ENCODE measurements at places on chromosomes 2 and 18.

DNA sequence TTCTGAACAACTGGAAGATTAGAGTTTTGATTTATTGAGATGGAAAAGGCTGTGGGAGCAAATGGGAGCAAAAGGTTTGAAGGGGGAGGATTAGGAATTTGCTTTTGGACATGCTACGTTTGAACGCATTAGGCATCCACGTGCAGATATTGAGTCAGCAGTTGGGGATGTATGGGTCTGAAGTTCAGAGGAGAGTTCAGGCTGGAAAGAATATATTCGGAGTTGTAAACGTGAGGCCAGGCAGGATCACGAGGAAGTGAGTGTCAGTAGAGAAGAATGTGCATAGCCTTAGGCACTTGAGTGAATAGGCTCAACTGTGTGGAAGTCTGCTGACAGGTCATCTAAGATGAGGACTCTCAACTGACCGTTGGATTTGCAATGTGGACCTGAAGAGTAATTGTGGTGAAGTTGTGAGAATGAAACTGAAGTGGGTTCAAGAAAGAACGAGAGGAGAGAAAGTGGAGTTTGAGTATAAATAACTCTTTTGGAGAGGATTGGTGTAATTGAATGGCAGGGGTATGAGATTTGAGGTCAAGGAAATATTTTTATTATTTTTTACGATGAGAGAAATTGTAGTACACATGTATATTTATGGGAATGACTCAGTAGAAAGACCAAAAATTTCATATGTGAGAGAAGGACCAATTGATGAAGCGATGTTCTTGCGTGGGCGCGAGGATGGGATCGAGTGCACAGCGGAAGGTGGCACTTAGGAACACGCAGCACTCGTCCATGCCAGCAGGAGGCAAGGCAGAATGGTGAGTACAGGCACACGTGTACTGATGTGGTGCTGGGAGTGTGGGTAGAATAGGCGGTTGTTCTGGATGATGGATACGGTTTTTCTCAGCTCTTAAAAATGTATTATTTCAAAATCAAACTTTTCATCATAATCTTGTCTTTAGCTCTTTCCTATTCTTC is 40.5 kb upstream of the POLE4 start:
- DNase-seq = peak; percentile 47

DNA sequence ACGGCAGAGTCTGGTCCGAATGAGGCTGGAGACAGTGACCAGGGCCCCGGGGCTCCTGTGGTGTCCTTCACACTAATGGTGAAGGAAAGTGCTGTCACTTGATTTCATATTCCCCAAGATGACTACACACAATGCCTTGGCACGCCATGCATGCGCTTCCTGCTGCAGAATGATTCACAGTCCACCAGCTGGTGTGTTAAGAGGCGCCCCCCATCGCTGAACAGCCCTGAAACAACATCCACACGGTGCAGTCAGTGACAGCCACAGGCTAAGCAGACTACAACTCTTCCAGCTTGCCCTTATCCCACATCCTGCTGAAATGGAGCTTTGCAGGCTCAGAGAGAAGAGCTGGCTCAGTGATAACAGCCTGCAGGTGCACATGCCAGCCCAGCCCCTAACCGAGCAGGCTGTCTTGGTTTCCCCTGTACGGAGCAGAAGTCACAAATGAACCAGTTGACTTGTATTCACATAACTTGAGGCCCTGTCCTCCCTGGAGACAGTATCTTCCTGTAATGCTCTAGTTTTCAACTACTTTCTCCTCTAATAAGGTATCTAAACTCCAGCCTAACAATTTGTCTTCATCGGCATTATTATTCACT is 24.3 kb upstream of the CDH20 start:
- DNase-seq = peak; percentile 15

- no peak for DNase-seq
Measured at GRCh38 chr2:1687254-1687653, 57.1 kb downstream of the PXDN start.

GRCh38 chr18:79624356-79625170 is 55.0 kb upstream of the CTDP1 start:
- DNase-seq = no peak

GRCh38 chr2:198973785-198974184 is 484.0 kb downstream of the SATB2 start:
- DNase-seq = no peak

DNA sequence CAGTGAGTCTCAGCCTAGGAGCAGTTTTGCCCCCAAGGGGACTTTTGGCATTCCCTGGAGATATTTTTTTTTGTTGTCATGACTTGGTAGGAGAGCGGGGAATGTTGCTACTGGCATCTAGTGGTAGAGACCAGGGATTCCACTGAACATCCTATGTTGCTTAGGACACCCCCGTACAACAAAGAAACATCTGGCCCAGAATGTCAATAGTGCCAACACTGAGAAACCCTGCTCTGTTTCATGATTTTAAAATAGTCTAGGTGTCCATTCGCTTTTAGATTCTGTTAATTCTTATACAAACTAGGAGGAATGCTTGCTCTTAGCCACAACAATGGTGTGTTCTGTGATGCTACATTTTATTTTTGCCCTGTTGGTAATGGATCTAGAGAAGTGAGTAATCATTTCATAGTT is 225.8 kb upstream of the SIX3 start:
- DNase-seq = peak; percentile 68

- no peak for DNase-seq
Measured at GRCh38 chr2:71937396-71937795, 210.3 kb downstream of the CYP26B1 start.

GRCh38 chr18:56165601-56166355 is 472.6 kb downstream of the TXNL1 start:
- no peak for DNase-seq

GRCh38 chr2:26608557-26608956 is 32.6 kb downstream of the CIB4 start:
- DNase-seq = no peak

DNA sequence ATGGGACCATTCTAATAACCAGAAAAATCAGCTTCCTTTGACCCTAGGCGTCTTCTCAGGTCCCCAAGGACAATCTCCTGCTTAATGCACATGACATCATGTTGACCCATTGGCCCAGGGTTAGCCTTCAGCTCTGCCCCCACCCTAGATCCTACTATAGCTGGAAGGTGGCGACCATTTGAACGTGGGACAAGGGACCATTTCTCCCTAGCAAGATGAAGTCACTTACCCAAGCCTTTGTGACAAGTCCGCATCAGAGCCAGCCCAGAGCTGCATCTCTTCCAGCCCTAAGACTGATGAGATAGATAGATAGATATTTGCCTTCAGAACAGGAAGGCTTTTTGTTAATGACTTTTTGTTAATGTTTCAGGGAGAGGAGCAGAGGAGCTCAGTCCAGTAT is 28.2 kb upstream of the TAF1B start:
- no peak for DNase-seq
